Upper lobe of left lung (tissue), 6 donors: ENCODE measurements at places on chromosomes 6 and 20.

GRCh38 chr6:452301-453067 lies 60.9 kb downstream of the IRF4 start:
- DNase-seq, result no peak

DNA sequence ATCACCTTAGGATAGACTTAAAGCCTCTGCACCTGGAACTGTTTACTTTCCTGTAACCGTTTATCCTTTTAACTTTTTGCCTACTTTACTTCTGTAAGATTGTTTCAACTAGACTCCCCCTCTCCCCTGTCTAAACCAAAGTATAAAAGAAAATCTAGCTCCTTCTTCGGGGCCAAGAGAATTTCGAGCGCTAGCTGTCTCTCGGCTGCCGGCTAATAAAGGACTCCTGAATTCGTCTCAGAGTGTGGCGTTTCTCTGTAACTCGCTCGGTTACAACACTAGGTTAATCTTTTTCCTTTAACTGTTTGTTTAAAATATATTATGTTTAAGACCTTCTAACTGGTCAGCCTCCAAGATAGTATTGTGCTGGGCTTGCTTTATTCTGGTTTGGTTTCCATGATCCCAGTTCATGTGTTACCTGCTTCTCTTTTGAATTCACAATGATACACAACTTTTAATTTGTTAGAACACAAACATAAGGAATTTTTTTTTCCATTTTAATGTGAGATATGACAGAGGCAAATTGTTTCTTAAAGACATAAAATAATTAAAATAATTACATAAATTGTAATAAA lies 8.7 kb upstream of the NQO2 start:
- no peak for DNase-seq

GRCh38 chr6:33118525-33119123 lies 42.8 kb downstream of the HLA-DPB1 start:
- no peak for DNase-seq

DNA sequence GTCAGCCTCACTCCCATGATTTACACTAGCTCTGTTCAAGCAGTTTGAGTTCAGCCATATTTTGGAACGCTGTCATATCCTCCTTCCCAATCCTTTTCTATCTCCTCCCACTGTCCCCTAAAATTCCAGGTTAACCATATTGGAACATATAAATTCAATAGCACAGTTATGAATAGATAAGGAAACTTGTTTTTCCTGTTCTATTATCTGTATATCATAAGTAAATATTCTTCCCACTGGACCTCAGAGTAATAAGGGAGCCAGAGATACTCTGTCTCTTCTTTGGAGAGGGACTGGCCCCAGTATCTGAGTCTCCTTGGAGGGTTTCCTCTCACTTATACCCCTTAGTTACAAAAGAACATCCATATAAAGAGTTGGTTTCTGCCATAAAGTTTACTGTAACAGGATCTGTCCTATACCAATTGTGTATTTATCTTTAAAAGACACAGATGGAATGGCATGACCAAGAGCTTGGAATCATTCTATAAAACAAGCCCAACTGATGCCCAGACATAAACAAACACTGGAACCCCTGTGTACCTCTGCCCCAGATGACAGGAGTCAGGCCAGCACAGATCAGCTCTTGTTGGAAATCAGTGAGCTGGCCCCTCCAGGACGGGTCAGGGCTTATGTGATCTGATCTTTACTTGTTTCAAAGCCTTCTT lies 67.1 kb downstream of the EPB41L2 start:
- DNase-seq, result no peak

DNA sequence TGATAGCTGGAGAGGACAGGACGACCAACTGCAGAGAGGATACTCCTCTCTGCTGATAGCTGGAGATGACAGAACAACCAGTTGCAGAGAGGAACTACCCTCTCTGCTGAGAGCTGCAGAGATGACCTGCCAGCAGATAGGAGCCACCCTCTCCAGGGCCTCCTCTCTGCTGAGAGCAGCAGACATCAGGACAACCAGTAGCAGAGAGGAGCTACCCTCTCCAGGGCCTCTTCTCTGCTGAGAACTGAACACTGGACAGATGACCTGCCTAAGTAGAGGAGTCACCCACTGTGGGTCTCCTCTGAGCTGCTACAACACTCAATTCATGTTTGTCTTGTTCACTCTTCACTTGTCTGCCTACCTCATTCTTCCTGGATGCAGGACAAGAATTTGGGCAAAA lies 27.3 kb upstream of the ZBTB24 start:
- no peak for DNase-seq

DNA sequence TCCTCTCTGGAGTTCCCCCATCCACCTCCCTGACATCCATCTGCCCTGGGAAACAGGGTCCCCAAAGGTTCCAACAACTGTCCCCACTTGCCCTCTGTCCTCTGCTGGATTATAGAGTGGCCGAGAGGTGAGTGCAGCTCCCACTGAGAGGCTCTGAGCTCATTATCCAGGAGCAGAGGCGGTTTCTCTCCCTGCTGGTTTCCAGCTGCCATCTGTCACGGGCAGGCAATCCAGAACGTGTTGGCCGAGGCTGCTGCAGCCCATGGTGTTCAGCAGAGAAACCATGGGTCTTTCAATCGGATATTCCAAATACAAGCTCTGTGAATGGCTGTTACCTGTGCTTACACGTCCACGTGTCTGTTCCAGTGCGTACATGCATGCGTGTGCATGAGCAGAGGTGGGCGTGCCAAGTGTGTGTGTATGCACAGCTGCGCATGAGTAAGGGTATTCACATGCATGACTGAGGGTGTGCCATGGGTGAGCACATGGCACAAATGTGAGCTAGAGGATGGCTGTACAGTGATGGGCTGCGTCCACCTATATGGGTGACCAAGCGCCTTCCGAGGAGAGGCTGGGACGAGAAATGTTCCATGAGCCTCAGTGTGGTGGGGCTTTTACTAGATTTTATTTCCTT lies 183.7 kb upstream of the PMEPA1 start:
- DNase-seq, result no peak
